Stimulated activated CD4-positive, alpha-beta T cell treated with anti-CD3 and anti-CD28 coated beads, Interleukin-1b, Interleukin-23, amount 100 ng/mL, for 4 hours (primary cell): ENCODE measurements at places on chromosomes 6 and 20.

GRCh38 chr6:80638213-80639055, 532.0 kb downstream of the BCKDHB start:
- no peak for DNase-seq

DNA sequence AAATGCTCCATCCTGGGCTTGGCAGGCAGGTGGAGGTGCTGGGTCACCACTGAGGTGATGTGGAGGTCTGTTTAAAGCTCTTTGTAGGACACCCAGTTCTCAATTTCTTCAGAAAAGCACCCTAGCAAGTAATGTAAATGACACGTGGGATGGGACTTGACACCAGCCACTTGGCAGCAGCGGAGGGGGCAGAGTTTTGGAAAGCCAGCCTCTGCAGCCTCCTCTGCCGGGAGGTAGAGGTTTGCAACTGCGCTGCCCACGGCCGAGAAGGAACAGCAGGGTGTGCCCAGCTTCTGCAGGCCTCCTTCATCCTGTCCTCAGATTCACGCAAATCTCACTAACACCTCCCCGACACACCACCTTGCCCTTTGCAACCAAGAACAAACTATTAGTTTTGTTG, 77.3 kb downstream of the RAMACL start:
- no peak for DNase-seq

GRCh38 chr6:52189974-52190373, 3.8 kb downstream of the IL17A start:
- no peak for DNase-seq

GRCh38 chr20:48787861-48788375, 39.9 kb downstream of the PREX1 start:
- no peak for DNase-seq

GRCh38 chr6:25472306-25472705, 179.7 kb upstream of the SCGN start:
- DNase-seq: no peak

GRCh38 chr6:150276168-150276936, 92.5 kb upstream of the IYD start:
- no peak for DNase-seq

GRCh38 chr6:9388596-9388995, 953.3 kb upstream of the SLC35B3 start:
- no peak for DNase-seq

DNA sequence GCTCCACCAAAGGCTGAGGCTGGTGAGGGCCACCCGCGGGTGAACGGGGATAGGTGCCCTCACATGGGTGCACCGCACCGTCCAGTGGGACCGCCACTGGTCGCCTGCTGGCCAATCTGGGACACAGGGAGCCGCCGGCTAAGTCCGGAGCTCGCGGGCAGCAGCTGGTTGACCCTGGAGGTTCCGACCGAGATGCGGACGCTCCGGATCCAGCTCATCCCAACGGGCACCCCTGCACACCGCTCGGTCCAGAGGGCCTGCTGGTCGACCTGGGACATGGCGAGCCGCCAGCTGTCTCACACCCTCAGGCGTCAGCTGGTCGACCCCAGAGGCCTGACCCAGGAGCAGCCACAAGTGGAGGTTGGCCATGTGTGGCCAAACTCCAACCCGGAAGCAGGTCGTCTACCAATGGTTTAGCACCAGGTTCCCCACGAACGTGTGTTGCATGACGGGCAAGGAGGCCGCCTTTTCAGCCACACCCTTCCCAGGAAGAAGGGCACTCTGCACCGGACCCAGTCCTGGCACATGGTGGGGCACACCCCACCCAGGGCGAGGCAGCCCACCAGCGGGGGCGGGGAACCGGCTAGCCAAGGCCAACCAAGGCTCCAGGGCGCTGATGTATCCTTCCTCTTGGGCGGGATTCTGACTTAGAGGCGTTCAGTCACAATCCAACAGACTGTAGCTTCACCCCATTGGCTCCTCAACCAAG, 746.0 kb upstream of the DEFB115 start:
- DNase-seq: no peak

GRCh38 chr6:141421378-141421777, 711.3 kb upstream of the GJE1 start:
- DNase-seq: no peak

GRCh38 chr20:33653218-33653899, 8.8 kb upstream of the C20orf144 start:
- DNase-seq: no peak

DNA sequence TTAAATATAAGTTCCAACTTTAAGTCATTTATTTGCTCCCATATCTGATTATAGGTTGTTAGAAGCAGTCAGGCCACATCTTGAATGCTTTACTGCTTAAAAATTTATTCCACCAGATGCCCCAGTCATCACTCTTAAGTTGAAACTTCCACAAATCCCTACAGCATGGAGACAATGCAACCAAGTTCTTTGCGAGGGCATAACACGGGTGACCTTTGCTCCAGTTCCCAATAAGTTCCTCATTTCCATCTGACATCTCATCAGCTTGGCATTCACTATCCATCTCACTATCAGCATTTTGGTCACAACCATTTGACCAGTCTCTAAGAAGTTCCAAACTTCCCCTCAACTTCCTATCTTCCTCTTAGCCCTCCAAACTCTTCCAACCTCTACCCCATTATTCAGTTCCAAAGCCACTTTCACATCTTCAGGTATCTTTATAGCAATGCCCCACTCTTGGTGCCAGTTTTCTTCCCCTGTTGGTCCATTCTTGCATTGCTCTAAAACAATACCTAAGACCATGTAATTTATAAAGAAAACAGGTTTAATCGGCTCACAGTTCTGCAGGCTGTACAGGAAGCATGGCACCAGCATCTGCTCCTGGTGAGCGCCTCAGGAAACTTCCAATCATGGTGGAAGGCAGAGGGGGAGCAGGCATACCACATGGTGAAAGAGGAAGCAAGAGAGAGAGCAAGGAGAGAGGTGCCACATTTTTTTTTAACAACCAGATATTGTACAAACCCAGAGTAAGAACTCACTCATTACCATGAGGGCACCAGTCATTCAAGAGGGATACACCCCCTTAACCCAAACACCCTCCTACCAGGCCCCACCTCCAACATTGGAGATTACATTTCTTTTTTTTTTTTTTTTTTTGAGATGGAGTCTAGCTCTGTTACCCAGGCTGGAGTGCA, 15.9 kb upstream of the ITPR3 start:
- DNase-seq: no peak

- DNase-seq: no peak
These were observed 14.9 kb upstream of the ZFAND3 start for GRCh38 chr6:37804586-37804985.

DNA sequence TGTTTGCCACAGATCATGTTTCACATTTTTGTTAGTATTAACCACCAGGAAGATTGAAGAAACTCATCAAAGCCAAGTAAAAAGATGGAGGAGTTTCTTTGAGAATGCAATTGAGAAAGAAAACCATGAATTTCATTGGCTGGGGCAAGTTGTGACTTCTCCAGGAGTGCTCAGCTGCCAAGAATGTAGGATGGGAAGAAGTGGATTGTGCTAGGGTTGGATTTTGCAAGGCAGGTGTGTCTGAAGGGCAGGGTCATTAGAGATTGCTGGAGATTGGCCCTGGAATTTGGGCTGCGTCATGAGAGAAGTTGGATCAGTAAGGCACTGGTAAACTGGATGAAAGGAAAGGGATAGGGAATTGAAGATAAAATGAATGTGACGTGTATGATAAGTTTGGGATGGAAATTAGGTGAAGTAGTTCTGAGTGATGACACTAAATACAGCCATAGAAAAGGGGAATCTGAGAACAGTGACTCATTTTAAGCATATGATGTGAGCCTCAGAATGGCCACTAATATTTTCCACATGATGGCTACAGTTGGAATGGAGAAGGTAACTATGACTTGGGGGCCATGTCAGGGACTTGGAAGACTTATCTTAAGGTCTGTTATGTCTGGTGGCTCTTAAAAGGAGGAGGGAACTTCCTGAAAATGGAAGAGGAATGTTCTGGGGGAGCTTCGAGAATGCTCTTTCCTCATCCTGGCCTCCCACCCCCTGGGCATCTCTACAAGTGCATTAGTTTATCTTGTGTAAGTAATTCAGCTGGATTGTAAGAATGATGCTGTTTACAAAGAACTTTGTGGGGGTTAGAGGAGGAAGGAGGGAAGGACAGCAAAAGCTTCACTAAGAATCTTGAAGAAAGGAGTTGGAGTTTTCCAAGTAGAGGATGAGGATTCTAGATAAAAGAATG, 27.8 kb upstream of the ERVFRD-1 start:
- no peak for DNase-seq

- no peak for DNase-seq
These were observed 10.1 kb downstream of the PPP1R3G start for GRCh38 chr6:5095236-5095635.

DNA sequence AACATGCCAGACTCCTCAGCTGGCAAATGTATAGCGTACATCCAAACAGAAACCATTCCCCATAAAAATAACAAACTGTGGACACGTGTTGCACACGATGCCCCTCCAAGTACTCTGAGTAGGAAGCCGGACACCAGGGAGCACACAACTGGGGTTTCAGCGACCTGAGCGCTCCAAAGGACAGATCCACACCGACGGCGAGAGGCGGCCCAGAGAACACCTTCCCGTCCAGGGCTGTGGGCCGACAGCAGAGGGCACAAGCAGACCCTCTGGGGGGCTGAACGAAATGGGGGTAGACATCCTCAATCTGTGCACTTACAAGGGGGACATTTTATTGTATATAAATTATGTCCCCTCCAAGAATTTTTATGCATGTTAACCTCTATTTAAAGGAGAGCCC, 24.7 kb downstream of the TAF4 start:
- DNase-seq: no peak

GRCh38 chr20:64168381-64169090, 4.3 kb downstream of the MYT1 start:
- DNase-seq: no peak

DNA sequence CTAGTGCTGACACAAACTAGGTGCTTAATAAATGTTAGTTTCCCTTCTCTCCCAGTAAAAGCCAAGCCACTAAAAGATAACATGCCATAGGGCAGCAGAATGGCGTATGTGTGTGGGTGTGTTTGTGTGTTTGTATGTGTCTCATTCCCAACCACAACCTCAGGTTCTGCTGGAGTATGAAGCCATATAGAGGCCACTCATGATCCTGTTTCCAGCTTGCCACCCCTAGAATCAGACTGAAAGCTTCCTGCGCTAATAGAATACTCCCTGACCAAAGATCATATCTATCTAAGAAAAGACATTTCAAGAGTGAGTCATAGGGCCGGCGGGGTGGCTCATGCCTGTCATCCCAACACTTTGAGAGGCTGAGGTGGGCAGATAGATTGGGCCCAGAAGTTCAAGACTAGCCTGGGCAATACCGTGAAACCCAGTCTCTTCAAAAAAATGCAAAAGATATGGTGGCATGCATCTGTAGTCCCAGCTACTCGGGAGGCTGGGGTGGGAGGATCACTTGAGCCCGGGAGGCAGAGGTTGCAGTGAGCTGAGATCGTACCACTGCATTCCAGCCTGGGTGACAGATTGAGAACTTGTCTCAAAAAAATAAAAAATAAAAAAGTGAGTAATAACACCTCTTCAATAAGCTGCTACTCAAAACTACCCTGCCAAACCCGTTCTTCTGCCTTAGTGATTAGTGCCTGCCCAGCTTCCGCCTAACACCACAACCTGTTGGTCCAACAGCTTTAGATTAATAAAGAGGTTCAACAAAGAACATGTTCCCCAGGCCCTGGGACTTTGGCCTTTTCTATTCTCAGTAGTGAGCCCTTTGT, 11.8 kb upstream of the SNRPC start:
- no peak for DNase-seq

DNA sequence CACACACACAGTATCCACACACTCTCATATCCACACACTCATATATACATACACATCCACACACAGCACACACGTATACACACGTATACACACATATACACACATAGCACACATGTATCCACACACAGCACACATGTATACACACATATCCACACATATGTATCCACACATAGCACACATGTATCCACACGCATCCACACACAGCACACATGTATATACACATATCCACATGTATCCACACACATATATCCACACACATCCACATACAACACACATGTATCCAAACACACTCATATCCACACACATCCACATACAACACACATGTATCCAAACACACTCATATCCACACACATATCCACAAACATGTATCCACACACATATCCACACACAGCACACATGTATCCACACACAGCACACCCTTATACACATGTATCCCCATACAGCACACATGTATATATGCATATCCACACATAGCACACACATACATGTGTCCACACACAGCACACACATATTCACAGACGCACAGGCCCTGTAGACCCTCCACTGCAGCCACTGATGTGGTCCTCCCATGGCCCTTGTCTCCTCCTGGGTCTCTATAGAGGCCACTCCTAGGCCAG, 172.1 kb downstream of the CDH4 start:
- no peak for DNase-seq

GRCh38 chr6:17099401-17100059, 2.3 kb upstream of the STMND1 start:
- no peak for DNase-seq

- DNase-seq: no peak
These were observed 84.5 kb downstream of the HIVEP2 start for GRCh38 chr6:142860498-142860897.

- DNase-seq: no peak
These were observed 70.6 kb downstream of the SGK1 start for GRCh38 chr6:134247231-134247833.

DNA sequence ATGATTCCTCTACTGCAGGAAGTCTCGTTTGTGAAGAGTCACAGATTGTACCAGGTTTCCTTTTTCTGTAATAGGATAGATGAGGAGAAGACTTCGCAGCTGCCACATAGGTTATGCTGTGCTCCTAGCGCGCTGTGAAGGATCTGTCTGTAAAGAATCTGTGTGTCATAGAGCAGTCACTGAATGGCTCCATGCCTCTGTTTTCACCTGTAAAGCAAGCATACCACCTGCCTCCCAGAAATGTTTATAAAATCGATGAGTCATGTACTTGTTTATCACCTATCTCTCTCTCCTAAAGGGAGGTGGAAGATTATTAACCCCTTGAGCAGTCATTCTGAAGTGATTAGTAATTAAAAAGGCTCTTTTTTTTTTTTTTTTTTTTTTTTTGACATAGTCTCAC, 86.6 kb downstream of the TFAP2B start:
- DNase-seq: no peak

- DNase-seq: no peak
These were observed 36.9 kb downstream of the TRPC4AP start for GRCh38 chr20:35055445-35056276.

DNA sequence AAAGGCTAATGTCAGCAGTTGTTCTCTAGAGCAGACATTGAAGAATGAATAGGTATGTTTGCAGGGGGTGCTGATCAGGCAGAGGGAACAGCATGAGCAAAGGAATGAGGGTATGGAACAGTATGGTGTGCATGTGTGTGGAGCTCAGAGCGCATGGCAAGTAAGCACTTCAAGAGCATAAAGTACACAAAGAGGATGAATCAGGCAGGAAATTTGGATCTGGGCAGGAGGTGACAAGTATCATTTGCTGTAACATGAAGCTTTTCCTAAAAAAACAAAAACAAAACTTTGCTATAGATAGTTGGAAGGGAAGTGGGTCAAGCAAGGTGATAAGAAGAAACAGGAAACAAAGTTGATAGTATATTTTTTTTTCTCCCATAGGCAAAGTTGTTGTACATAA, 746.8 kb downstream of the HDGFL1 start:
- DNase-seq: no peak

GRCh38 chr6:167091026-167091804, 31.7 kb upstream of the CCR6 start:
- DNase-seq: no peak
